ENCODE measurements at places on chromosomes 16 and 17. TPM values are rescaled to one million over a fixed set of nuclear protein-coding genes. Genes with fewer than 3 reads are reported as not detected.

DNA sequence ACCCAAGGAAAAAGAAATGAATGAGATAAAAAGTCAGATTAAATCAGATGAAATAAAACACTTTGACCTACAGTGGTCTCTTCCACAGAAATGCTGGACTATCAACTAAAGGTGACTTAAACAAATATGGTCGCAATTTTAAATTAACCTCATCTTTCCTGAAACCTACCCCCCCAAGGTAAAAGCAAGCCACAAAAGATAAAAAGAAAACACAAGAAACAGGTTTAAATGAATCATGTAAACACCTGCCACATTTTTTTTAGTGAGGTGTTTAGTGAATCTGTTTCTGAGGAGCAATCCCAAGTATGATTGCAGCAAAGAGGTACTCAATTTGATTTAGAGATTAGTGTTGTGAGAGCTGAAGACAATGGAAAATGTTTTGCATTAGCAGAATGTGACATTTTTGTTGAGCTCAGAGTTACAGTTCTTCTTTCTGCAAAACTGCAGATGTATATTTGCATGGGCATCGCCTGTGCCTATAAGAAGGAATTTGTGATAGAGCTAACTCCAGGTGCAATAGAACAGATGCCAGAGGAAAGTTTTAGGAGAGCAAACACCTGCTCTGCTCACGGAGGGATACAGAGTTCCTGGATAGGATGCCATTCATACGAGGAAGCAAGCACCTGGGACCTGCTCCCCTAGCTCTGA is 3.4 kb upstream of the MMD start:
- no peaks in the 10 kb centered on the region for H3K36me3 ChIP-seq
- DNase-seq: no peak
- no peaks in the 10 kb centered on the region for H3K4me1 ChIP-seq
- H3K4me3 ChIP-seq: no peak overlapping the region
- no peaks in the 10 kb centered on the region for H3K27me3 ChIP-seq

GRCh38 chr17:49035470-49036269 is 38.5 kb downstream of the IGF2BP1 start:
- H3K4me3 ChIP-seq: peak overlapping the region; percentile 18
- no peaks in the 10 kb centered on the region for H3K36me3 ChIP-seq
- DNase-seq: peak; percentile 38
- H3K27ac ChIP-seq: no peak overlapping the region
- no peaks in the 10 kb centered on the region for H3K4me1 ChIP-seq

DNA sequence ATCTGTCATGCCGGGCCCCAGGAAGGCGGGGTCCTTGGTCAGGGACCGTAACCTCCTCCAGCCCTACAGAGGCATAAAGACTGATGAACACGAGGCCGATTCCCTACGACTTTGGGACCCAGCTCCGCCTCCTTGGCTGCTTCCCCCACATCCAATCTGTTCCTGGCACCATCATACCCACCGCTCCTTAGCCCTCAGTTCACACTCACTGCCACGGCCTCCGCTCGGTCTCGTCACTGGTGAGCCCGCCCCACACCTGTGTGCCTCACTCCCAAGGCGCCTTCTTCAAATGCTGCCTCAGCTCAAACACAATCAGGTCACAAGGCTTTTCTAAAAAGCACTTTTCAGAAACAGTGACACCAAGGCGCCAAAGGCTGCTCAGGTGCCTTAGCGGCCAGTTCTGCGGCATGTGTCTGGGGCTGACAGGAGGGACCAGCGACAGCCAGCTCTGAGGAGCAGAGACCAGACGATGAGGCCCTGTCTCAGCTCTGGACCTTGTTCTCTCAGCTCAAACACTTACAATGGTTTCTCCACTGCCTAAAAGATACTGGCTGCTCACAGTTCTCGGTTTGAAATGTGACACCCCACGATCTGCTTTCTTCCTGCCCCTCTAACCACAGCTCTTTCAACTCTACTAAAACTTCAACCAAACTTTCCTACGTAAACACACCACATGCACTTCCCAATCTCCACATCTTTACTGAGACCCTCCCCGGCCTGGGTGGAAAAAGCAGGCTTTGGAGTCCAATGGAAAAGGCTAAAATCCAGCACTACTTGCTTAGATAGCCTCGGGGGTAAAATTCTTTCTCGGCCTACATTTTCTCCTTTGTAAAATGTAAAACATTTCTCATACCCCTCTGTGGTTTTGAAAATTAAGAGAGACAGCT is 33.2 kb downstream of the CYB5D2 start:
- H3K27me3 ChIP-seq: no peaks in the 10 kb centered on the region
- no peak for DNase-seq
- no peaks in the 10 kb centered on the region for H3K4me1 ChIP-seq
- no peak overlapping the region for H3K27ac ChIP-seq

DNA sequence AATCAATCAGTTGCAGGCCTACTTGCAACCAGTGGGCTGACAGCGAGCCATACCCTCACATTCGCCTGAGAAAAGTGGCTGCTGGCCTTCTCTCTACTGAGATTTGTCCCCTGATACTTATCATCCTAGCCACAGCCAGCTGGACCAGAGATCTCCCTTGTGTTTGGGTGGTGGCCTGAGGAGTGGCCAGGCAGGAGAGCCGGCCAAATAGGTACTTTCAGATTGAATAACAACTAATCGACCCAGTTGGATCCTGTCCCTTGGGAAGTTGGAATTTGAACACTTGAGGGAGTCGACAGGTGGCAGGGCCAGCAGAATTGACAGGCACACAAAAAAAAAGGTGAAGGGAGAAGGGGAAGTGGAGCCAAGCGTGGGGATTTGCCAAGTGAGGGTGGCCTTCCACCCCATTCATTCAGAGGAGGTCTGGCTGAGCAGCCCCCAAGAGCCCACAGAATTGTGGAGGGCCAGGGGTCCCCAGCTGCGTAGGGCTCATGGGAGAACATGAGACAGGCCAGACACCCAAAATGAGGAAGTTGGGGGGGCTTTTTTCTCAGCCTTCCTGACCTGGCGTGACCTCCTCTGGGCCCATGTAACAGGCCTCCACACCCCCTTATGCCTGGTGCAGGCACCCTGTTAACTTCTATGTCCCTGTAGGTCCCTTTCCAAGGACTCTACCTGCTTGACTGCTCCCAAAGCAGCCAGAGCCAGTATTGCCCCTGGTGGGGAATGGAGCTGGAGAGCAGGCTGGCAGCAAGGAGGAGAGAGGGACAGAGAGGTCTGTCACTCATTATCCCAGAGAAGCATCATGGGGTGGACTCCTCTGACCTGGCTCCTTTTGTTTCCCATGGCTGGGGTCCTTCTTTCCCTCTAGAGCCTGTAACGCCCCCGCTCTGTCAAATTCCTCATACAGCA is 2.9 kb upstream of the RANGRF start:
- H3K27ac ChIP-seq: no peak overlapping the region
- H3K4me1 ChIP-seq: peaks cover 2% of the 10 kb centered on the region
- no peaks in the 10 kb centered on the region for H3K36me3 ChIP-seq
- H3K27me3 ChIP-seq: no peaks in the 10 kb centered on the region
- no peak overlapping the region for H3K4me3 ChIP-seq

GRCh38 chr16:69709456-69710084 is 16.8 kb downstream of the NQO1 start:
- no peak overlapping the region for H3K27ac ChIP-seq
- no peaks in the 10 kb centered on the region for H3K4me1 ChIP-seq
- H3K36me3 ChIP-seq: no peaks in the 10 kb centered on the region
- H3K27me3 ChIP-seq: no peaks in the 10 kb centered on the region
- DNase-seq: no peak
- H3K4me3 ChIP-seq: no peak overlapping the region

DNA sequence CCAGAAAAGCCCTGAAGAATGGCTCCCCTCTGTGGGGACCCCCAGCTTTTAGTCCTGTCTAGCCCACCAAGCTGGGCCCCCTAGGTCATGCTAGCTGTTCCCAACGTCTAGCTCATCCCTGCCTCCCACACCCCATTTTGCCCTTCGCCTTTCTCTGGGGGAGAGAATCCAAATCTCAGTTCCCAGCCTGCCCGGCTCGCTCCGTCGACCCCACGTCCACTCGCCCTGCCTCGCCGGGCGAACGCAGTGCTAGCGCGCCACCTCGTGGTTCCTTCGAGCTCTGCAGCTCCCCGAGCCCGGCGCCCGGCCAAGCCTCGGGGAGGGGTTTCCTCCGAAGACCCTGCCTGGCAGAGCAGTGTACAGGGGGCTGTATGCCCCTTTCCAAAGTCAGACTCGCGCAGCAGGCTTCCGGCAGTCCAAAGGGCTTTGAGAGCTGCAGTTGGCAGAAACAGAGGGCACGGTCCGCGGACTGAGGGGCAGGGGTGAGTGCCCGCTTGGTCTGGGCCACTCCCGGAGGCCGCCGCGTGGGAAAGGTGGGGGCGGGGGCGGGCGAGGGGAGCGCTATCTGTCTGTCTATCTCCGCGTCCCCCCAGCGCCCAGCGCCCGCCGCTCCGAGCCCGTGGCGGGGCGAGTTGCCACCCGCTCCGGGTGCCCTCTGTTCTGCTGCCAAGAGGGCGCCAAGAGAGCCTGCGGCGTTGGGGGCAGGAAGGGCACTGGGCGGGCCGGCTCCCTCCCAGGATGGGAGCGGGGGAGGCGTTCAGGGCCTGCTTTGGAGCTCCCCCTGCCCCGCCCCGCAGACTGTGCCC is 1.7 kb upstream of the DLX3 start:
- H3K4me3 ChIP-seq: peak overlapping the region; percentile 3
- peaks cover 3% of the 10 kb centered on the region for H3K27me3 ChIP-seq
- no peak overlapping the region for H3K27ac ChIP-seq
- H3K36me3 ChIP-seq: no peaks in the 10 kb centered on the region

GRCh38 chr17:17141860-17142552 is 64.1 kb downstream of the PLD6 start:
- H3K27me3 ChIP-seq: no peaks in the 10 kb centered on the region
- H3K4me1 ChIP-seq: no peaks in the 10 kb centered on the region
- DNase-seq: peak; percentile 60
- no peaks in the 10 kb centered on the region for H3K36me3 ChIP-seq
- H3K4me3 ChIP-seq: no peak overlapping the region

DNA sequence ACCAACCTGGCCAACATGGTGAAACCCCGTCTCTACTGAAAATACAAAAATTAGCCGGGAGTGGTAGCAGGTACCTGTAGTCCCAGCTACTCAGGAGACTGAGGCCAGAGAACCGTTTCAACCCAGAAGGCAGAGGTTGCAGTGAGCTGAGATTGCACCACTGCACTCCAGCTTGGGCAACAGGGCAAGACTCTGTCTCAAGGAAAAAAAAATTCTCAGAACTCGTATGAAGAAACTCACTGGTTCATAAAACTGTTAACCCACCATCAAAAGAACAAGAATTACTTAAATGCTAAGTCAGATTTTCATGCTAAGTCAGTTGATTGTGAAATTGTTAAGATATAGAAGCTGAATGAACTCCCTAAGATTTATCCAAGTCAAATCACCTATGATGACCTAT is 31.3 kb downstream of the SLC39A11 start:
- H3K4me1 ChIP-seq: peaks cover 2% of the 10 kb centered on the region
- no peaks in the 10 kb centered on the region for H3K27me3 ChIP-seq
- H3K27ac ChIP-seq: no peak overlapping the region
- no peak overlapping the region for H3K4me3 ChIP-seq

Gene P2RX1
- 4.6 TPM for polyA plus RNA-seq

Gene FDXR
- polyA plus RNA-seq: 26.5 TPM

Gene EPOP
- polyA plus RNA-seq: 0.50 TPM

Gene PRAC1
- polyA plus RNA-seq: not detected

Gene CES3
- 0.73 TPM for polyA plus RNA-seq

Gene SENP3
- 45.6 TPM for polyA plus RNA-seq

Gene MT1G
- polyA plus RNA-seq: 1.00 TPM

Gene SLC13A5
- polyA plus RNA-seq: 0.94 TPM

Gene CNGB1
- not detected for polyA plus RNA-seq
